ENCODE measurements at places on chromosomes 3 and 15. TPM values are rescaled to one million over a fixed set of nuclear protein-coding genes. Genes with fewer than 3 reads are reported as not detected.

- no peak overlapping the region for H3K27ac ChIP-seq
- peaks cover 38% of the 10 kb centered on the region for H3K27me3 ChIP-seq
- H3K4me3 ChIP-seq: no peak overlapping the region
- no peaks in the 10 kb centered on the region for H3K36me3 ChIP-seq
Observed at GRCh38 chr15:52109559-52110451, 2.8 kb downstream of the BCL2L10 start.

DNA sequence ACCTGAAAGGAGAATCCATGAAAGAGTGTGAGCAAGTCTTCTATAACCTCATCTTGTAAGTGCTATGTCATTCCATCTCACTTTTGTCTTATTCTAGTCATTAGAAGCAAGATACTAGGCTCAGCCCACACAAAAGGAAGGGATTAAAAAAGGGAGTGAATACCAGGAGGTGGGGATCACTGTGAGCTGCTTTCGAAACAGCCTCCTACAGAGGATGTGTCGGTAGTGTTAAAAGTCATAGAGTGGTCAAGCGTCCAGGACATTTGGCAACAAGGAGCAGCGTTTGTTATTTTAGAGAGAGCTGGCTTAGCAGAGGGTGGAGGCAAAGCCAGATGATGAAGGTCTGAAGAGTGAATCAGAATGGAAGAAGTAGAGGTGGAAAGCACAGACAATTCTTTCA, 11.7 kb upstream of the ZNF148 start:
- peak overlapping the region; percentile 71 for H3K27ac ChIP-seq
- no peaks in the 10 kb centered on the region for H3K27me3 ChIP-seq
- no peak overlapping the region for H3K4me3 ChIP-seq

GRCh38 chr15:74399511-74400312, 32.3 kb upstream of the CYP11A1 start:
- H3K4me1 ChIP-seq: peaks cover 79% of the 10 kb centered on the region
- H3K4me3 ChIP-seq: peak overlapping the region; percentile 21
- peaks cover 6% of the 10 kb centered on the region for H3K36me3 ChIP-seq
- H3K27me3 ChIP-seq: no peaks in the 10 kb centered on the region
- peak; percentile 94 for DNase-seq

GRCh38 chr15:77069521-77070121, 1.3 kb downstream of the TSPAN3 start:
- peaks cover 28% of the 10 kb centered on the region for H3K4me1 ChIP-seq
- DNase-seq: peak; percentile 86
- H3K27ac ChIP-seq: peak overlapping the region; percentile 46

- no peak overlapping the region for H3K27ac ChIP-seq
- H3K36me3 ChIP-seq: no peaks in the 10 kb centered on the region
- no peak overlapping the region for H3K4me3 ChIP-seq
- H3K27me3 ChIP-seq: no peaks in the 10 kb centered on the region
- H3K4me1 ChIP-seq: no peaks in the 10 kb centered on the region
Observed at GRCh38 chr3:103308921-103309320, 874.1 kb downstream of the ZPLD1 start.

- no peak for DNase-seq
- no peaks in the 10 kb centered on the region for H3K27me3 ChIP-seq
- no peak overlapping the region for H3K4me3 ChIP-seq
Observed at GRCh38 chr15:63369781-63370180, 11.9 kb downstream of the CA12 start.

GRCh38 chr3:157786211-157786610, 283.0 kb upstream of the VEPH1 start:
- H3K4me1 ChIP-seq: peaks cover 28% of the 10 kb centered on the region
- peak; percentile 83 for DNase-seq
- peak overlapping the region; percentile 24 for H3K27ac ChIP-seq

- DNase-seq: peak; percentile 52
- peaks cover 4% of the 10 kb centered on the region for H3K4me1 ChIP-seq
- H3K27ac ChIP-seq: no peak overlapping the region
- no peaks in the 10 kb centered on the region for H3K27me3 ChIP-seq
- H3K4me3 ChIP-seq: no peak overlapping the region
Observed at GRCh38 chr15:22954798-22955543, 25.2 kb downstream of the CYFIP1 start.

- peak; percentile 94 for DNase-seq
- H3K27ac ChIP-seq: no peak overlapping the region
- H3K4me3 ChIP-seq: no peak overlapping the region
- no peaks in the 10 kb centered on the region for H3K4me1 ChIP-seq
Observed at GRCh38 chr15:101501703-101502373, 12.3 kb upstream of the PCSK6 start.

GRCh38 chr3:49967291-49967690, 27.3 kb downstream of the RBM6 start:
- H3K27me3 ChIP-seq: no peaks in the 10 kb centered on the region
- peak; percentile 55 for DNase-seq
- H3K4me3 ChIP-seq: no peak overlapping the region
- H3K4me1 ChIP-seq: peaks cover 18% of the 10 kb centered on the region
- H3K27ac ChIP-seq: no peak overlapping the region

THAP10 gene
- 1.1 TPM for total RNA-seq

KBTBD8 gene
- 3.8 TPM for total RNA-seq

SEMA7A gene
- 30.4 TPM for total RNA-seq

SLC9C1 gene
- not detected for total RNA-seq

KPNA4 gene
- 40.9 TPM for total RNA-seq

All from osteoblast (primary cell).